ENCODE measurements at places on chromosomes 12 and 14.

- DNase-seq, result no peak
These were observed 1.2 kb downstream of the ZNF410 start for GRCh38 chr14:73887694-73888459.

- no peak for DNase-seq
These were observed 10.9 kb downstream of the NOC4L start for GRCh38 chr12:132154941-132155770.

- DNase-seq, result no peak
These were observed 55.2 kb downstream of the SLC38A4 start for GRCh38 chr12:46770501-46771183.

- DNase-seq, result no peak
These were observed 6.8 kb downstream of the SIX6 start for GRCh38 chr14:60515511-60516289.

DNA sequence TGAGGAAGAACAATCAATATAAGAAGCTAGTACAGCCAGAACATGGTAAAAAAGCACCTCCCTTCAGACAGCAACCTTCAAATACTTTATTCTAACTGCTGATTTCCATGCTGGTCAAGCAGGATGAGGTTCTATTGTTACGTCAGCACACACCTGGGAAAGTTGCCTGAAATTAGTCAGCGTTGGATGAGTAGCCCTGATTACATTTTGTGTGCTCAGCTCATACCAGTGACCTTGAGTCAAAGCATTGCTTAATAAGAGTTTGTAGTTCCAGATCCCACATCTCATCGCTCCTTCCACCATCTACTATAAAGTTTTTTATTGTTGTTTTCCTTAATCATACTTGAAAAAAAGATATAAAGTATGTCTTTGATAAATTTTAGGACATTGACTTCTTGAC lies 361.5 kb downstream of the EGLN3 start:
- DNase-seq, result no peak

GRCh38 chr12:62783881-62784280 lies 151.1 kb downstream of the PPM1H start:
- no peak for DNase-seq

- DNase-seq, result no peak
These were observed 427.7 kb downstream of the RAD51B start for GRCh38 chr14:68247274-68247673.

DNA sequence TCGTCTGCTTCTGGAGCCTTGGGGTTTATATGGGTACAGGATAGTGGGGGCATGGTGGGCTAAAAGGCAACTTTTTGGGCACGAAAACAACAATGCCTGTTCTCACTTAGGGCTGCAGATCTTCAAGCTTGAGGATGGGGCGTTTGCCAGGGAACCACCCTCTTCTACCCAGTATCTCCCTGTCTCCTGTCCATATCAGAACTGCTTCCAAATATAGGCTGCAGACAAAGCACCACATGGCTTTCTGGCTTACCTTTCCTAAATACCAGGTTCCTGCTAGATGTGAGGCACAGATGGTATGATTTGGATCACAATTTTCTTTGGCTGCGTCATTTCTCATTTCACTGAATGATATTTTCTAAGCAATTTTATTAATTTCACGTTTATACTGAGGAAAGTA lies 70.4 kb downstream of the CMAS start:
- no peak for DNase-seq

- no peak for DNase-seq
These were observed 10.1 kb downstream of the RAP1B start for GRCh38 chr12:68620519-68621471.

DNA sequence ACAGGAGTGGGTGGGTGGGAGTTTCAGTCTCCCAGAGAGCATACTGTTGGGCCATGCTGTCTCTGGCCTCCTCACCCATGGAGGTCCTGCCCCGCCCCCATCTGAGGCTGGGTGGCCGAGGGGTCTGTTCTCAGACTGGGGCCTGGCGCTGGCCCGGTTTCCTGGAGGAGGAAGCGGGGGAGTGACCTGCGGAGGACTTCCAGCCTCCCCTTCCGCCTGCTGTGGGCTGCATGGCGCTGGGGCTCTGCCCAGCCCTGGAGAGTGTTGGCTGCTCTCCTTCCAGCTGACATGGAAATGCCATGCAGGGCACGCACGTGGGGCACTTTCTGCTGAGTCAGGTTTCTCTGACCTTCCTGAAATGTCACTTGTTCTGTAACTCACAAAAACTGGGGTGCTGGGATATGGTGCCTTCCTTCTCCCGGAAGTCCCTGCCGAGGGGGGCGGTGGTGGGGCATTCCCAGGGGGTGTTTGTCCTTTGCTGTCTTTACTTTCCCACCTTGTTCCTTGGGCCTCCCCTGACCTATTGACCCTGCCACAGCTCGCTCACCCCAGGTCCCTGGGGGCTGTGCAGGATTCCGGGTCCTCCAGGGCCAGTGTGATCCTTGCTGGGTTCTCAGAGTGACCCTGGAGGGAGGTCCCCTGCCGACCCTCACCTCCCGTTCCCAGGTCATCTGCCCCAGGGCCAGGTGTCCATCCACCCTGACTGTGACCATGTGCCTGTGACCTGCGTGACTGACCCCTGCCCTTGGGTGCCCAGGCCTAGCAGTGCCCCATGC lies 23.6 kb downstream of the PACS2 start:
- no peak for DNase-seq

DNA sequence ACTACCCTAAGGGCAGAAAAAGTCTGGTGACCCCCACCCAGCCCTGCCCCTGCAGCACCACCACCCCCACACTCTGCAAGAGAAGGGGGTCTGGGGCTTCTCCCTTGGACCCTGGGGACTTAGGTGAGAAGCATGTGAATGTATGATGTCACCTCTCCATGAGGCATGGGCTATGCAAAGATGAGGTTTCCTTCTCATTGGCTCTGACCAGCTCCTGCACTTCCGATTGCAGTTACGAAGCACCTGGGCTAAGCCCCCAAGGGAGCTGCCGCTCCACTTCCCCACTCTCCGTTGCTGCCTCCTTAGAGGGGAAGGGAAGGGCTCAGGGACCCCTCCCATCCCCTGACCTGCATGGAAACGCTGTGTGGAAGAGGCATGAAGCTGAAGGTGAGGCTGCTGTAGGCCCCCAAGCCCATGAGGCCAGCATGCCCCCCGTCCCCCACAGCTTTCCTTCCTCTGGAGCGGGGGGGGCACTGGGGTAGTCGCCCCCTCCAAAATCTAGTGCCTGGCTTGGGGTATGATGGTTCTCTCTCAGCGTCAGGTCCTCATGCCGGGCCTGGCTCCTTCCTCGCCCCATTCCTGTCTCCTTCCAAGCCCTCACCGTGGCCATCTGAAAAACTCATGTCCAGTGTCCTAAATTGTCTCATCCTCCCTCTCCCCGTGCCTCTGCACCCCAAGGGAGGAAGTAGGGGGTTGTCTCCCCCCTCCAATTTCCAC lies 5.5 kb upstream of the DDX23 start:
- DNase-seq, result no peak

- no peak for DNase-seq
These were observed 11.5 kb downstream of the ISCA2 start for GRCh38 chr14:74504874-74505720.

DNA sequence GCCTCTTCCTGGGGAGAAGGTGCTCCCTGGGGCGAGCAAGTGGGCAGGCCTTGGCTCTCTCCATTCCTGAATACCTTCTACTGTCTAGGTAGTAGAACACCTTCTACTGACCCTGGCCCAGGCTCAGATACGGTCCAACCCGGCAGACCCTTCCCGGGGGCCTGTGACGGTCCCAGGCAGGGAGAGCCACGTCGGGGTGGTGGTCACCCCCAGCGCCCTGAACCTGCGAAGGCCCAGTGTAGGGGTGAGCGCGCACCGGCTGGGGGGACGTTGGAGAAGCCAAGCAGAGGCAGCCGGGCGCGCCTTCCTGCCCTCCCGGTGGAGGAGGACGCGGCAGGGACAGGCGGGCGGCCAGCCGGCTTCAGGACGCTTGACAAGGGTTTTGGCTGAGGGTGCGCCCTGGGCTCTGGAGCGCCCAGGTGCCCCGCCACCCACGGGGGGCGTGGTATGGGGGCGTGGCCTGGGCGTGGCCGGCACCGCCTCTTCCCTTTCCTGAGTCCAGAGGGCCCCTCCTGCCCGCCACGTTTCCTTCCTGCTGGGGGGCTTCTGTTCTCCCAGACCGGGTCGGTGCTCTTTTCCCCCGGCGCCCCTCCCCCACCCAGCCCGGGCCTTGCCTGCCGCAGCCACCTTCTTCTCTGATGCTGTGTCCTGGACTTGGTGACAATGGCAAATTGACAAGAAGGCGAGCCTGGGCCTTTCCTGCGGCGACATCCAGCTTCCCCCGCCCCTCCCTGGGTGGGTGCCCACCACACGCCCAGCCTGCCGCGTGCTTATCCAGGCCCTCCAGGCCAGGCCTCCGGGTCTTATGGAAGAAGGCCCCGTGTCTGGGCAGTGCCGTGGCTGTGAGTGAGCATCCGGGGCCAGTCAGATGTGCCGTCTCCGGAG lies 24.5 kb upstream of the PPP1R13B start:
- DNase-seq, result no peak

DNA sequence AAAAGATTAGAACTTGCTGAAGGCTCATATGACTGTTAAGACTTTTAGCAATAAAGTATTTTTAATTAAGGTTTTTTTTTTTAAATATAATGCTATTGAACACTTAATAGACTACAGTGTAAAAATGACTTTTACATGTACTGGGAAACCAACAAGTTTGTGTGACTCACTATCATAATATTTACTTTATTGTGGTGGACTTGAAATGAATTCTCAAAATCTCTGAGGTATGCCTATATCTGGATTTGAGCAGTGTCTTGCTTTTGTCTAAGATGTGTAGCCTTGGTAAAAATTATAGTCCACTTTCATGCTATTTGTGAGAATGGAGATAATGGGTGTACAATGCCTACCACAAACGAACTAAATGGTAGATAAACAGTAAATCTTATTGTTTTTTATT lies 33.9 kb upstream of the NAV3 start:
- DNase-seq, result no peak

DNA sequence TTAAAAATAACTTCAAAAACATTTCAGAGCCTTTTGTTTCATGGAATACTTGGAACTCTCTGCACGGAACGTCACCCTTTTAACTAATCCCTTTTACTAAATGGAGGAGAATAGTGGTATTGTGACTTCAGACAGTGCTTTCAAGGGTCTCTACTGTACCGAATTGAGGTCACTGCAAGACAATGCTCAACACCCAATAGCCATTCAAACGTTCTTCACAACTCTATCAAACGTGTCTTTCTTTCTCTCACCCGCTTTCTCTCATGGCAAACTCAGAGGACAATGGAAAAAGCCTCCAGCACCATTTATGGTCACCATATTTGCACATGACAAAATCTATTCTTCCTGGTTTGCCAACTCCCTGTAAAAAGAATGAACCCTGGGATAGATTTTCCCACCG lies 132.1 kb upstream of the SOX5 start:
- no peak for DNase-seq

- no peak for DNase-seq
These were observed 77.0 kb upstream of the MED13L start for GRCh38 chr12:116354534-116354933.

DNA sequence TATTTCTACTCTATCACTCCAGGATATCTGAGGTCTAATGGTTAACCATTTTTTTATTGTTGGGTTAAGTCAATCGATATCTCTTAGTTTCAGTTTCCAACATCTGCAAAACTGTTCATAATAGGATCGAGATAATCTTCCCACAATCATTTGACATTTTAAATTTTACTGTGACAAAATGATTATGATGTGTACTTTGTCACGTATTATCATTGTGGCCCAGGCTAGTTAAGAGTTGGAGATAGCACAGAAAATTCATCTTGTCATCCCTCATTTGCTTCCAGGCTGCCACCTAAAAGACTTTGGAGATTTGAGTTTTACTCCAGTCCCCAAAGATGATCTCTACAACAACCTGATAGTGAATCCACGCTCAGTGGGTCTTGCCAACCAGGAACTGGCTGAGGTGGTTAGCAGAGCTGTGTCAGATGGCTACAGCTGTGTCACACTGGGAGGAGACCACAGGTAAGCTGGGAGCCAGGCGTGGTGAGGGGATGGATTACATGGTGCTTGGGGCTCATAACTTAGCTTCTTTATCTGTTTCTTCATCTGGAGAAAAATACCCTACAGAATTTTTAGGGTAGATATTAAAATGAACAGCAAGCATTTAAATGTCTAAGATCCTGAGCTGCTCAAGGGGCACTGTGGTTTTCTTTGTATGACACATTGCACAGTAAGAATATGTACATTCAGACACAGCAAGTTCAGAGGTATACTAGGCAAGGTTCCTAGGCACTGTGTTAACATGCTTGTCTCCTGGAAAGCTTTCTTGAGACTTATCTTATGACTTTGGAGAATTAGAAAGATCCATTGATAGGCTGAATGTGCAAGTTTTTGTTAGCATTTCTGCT lies 22.4 kb downstream of the ARG2 start:
- no peak for DNase-seq

GRCh38 chr14:21096438-21096837 lies 2.0 kb downstream of the ZNF219 start:
- no peak for DNase-seq

DNA sequence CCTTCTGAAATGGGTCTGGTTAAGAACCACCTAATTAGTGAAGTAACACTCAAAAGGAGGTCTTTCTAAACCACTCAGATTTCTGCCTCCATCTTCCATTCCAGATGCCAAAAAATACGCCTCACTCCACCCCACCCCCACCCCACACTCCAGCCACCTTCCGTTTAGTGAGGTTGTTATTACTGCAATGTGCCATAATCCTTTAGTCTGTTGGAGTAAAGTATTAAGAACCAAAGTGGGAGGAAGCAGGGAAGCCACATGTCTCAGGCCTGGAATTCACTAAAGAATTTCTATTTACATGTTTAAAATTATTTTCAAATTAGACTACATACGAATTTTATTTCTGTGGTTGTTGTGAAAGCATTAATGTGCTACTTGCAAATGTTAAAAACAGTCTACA lies 7.4 kb downstream of the KIF21A start:
- DNase-seq, result no peak

DNA sequence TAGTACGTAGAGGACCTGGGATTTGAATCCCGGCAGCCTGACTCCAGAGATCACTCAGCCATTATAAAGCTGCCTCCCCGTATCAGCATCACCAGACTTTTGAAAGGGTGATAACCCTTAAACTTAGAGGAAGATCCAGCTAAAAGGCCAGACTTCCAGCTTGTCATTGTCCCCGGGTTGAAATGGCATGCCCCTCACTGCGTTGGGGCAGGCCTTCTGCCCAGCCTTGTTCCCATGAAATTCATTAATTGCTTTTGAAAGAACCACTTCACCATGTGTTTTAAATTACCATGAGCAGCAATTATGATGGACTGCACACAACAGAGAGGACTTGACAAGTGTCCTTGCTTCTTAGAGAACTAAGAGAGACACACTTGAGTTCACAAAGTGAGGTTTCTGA lies 269.6 kb upstream of the CRY1 start:
- no peak for DNase-seq

GRCh38 chr12:124916374-124917134 lies 2.1 kb upstream of the UBC start:
- DNase-seq, result no peak
